ENCODE measurements at places on chromosomes 5 and 9.

DNA sequence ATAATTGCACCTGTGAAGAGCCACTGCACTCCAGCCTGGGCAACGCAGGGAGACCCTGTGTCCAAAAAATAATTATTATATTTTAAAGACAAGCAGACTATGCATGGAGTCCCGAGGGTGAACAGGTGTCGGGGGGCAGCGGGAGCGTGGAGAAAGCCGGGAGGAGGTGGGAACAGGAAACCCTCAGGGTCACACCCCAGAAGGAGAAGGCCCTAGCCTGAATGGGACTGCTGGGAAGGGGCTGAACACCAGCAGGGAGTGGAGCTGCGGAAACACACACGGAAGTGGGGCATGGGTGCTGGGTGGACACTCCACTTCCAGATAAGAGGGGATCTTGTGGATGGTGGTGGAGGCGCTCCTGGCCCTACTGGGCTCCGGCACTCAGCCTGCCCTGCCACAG, 12.8 kb downstream of the SURF6 start:
- no peak for DNase-seq

DNA sequence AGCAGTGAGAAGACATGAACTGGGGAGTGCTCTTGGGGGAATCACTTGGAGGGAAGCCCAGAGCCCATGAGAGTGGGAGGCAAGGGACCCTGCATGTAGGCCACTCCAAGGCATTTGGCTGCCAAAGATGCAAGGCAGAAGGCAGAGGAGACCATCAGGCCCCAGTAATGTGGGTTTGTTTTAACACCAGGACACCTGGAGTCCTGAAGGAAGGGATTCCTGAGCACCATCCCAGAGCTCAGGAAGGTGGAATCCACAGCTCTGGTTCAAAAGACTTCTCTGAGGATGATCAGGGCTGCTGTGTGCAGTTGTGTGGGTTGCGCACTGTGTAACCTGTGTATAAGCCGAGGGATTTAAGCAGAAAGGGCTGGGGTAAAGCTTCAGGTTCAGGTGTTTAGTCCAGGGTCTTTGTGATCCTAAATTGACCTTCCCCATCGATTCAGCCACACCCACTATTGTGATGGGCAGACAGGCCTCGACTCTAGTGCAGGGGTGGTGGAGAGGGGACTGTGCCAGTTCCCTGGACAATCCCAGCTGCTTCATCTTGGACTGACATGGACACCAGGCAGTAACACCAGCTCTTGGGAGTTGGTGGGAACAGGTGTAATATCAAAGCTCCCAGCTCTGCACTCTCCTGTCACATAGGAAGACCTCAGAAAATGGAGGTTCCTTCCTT, 11.0 kb downstream of the B4GALT7 start:
- DNase-seq, result no peak

- DNase-seq, result no peak
These were observed 338.0 kb downstream of the NSG2 start for GRCh38 chr5:174383210-174384167.

DNA sequence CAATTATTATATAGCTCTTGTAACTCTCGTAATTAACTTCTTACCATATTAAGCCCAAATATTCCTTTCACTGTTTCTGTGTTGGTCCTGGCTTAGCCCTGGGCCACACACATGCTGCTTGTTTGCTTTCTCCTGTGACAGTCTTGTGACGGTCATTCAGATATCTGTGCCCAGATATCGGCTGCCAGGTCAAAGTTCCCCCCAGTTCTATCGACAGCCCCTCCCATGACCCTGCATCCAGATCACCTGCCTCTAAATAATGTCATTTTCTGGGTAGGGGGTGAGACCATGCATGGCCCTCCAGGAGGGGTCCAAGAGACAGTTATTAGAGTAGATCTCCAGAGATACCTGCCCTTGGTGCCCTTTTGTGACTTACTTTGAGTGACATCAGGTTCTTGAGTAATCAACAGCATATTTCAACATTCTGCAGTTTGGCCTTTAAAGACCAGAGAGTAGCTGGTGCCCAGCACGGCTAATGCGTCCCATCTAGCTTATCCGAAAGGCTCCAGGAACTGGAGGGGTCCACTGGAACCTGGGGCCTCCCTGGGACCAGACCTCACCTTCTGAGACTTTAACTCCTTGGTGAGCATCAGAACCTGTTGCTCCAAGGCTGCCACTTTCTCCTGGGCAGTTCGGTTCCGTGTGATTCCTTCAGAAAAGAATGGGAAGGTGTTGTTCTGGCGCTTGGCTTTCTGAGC, 26.9 kb downstream of the TBC1D2 start:
- no peak for DNase-seq

GRCh38 chr5:82352146-82352791, 74.1 kb upstream of the RPS23 start:
- DNase-seq, result no peak

DNA sequence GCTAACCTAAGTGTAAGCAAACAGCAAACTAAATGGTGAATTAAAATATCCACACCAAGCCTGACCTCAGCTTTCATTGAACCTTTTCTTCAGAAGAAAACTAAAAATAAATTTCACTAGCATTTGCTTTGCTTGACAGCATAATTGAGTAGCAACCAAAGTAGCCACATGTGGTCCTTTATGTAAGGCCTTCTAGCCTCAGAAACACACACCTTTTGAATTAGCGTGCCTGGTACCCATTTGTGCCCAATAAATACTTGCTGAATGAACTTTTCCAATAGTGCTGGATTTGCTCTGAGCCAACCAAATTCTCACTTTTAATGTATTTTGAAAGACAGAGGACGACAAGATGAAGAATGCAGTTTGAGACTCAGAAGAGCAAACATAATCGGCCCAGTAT, 2.1 kb upstream of the NIPBL start:
- DNase-seq, result peak; percentile 90

- no peak for DNase-seq
These were observed 214.4 kb downstream of the MCTP1 start for GRCh38 chr5:95070453-95070852.

DNA sequence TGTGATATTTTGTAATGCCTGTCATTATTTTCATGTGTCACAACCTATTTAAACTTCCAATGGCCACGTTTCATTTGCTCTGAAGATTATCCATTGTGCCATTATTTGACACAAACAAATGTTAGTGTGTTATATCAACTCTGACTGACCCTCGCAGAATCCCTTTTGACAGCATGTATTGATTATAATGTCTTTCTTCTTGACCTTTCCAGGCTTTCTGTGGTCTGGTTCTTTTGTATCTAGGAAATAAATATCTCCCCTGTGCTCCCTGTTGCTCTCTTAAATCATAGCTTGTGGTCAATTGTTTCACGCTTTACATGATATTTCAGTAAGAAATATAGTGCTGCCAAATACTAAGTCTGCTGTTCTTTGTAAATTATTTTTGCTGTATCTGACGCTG, 442.6 kb downstream of the SEMA5A start:
- no peak for DNase-seq

- DNase-seq, result no peak
These were observed 29.0 kb downstream of the TXNDC8 start for GRCh38 chr9:110308633-110309038.

- DNase-seq, result no peak
These were observed 57.8 kb upstream of the GOLPH3 start for GRCh38 chr5:32231929-32232328.
